ENCODE measurements at places on chromosomes 4 and X. TPM values are rescaled to one million over a fixed set of nuclear protein-coding genes. Genes with fewer than 3 reads are reported as not detected.

Gene EPGN
- total RNA-seq, result not detected

Gene OFD1
- total RNA-seq, result 11.4 TPM

Gene CHRDL1
- total RNA-seq, result not detected

Gene GRIA3
- not detected for total RNA-seq

Gene RAB33B
- 2.3 TPM for total RNA-seq

Gene TSC22D3
- 153 TPM for total RNA-seq

Gene CD40LG
- not detected for total RNA-seq

Gene BMPR1B
- 4.8 TPM for total RNA-seq

Gene AFF2
- not detected for total RNA-seq
